ENCODE measurements at places on chromosomes 3 and 15. TPM values are rescaled to one million over a fixed set of nuclear protein-coding genes. Genes with fewer than 3 reads are reported as not detected.

The ACVR2B gene
- total RNA-seq = 105 TPM

The SNRPA1 gene
- total RNA-seq = 145 TPM

The COLQ gene
- 0.61 TPM for total RNA-seq

The CAPN7 gene
- total RNA-seq = 26.1 TPM

The TNFSF10 gene
- total RNA-seq = not detected

The ISLR2 gene
- total RNA-seq = 0.09 TPM

The GRAMD2A gene
- 1.3 TPM for total RNA-seq

The IQCF6 gene
- not detected for total RNA-seq

The NCK1 gene
- total RNA-seq = 27.5 TPM

GRCh38 chr15:32993285-32993684 is 201.2 kb downstream of the FMN1 start:
- no peak for DNase-seq

DNA sequence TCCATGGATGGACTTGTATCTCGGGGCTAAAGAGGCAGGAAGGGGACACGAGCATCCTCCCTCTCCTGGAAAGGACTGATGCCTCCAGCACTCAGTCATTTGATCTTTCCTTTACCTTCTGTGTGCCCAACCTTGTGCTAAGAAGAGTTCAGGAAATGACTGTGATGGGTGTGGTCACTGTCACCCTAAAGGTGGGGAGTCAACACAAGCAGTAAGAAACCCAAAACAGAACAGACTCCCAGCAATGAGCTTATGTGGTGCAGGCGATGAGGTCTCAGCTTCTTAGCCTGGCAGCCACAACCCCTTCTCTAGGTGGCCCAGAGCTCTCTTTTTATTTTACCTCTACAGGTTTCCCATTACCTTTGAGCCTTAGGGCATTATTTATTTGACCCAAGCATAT is 3.8 kb downstream of the MPI start:
- DNase-seq = no peak

- no peak for DNase-seq
Observed at GRCh38 chr3:11900824-11901223, 54.1 kb upstream of the TAMM41 start.

DNA sequence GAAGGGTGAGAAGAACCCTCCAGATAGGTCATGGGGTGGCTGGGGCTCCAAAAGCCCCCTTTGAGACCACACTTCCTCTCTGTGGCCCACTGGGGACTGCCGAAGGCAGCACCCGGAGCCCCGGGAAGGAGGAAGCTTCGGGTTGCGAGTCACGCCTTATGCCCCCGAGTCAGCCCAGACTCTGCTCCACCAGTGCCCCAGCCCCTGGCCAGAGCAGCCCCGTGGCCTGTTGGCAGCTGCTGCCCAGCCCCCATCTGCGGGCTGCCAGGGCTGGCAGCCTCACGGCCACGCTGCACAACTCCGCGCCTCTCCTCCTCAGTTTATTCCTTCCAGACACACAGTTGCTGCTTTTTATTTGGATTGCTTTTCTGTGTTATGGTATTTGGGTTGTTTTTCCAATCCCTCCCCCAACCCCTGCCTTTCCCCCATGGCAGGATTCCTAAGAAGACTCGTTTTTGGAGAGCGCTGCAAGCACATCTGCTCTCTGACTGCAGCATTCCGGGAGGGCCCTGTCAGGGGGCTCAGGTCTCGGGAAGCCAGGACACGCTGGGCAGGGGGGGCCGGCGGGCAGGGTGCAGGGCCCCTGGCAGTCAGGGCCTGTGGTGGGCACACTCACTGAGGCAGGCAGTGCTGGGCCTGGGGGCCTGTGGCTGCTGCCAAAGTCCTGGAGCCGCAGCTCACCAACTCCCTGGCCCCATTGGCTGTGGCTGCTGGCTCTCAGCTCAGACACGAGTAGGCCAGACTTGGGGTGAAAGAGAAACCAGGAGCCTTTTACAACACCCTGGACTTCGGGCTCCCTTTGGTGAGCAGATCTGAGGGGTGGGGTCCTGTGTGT is 20.2 kb downstream of the MAGEF1 start:
- DNase-seq = no peak

GRCh38 chr3:126512026-126512425 is 5.5 kb downstream of the UROC1 start:
- DNase-seq = no peak

- no peak for DNase-seq
Observed at GRCh38 chr15:48091522-48091921, 29.3 kb upstream of the SLC24A5 start.

GRCh38 chr3:15884132-15884531 is 86.4 kb upstream of the ANKRD28 start:
- no peak for DNase-seq

DNA sequence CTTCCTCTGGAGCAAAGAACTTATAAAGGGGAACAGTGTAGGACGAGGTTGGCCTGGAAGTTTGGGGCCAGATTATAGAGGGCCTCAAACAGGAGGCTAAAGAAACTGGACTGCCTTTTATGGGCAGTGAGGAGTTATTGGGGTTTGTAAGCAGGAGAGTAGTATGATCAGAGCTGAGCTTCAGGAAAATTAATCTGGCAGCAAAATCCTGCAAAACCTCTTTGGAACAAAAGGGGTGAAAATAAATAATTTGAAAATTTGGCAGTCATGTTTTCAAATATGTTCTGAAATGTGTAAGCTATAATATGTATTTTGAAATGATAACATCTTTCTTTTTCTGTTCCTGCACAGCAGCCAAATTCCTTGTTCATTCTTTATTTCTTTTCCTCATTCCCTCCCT is 164.9 kb downstream of the THSD4 start:
- DNase-seq = no peak

DNA sequence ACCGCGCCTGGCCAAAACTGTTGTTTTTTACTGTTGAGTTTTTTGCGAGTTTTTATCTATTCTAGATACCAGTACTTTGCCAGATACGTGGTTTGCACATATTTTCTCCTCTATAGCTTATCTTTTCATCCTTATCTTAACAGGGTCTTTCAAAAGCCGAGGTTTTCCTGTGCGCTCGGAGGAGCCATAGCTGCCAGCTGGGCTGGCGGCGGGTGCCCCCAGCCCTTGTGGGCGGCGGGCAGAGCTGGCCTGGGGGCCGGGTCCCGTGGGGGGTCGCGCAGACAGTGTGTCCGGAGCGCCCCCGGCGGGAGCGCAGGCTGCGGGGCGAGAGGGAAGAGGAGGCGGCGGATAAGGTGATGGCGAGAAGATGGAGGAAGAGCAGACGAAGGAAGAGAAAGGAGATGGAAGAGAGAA is 11.1 kb upstream of the EIF4A2 start:
- peak; percentile 36 for DNase-seq

DNA sequence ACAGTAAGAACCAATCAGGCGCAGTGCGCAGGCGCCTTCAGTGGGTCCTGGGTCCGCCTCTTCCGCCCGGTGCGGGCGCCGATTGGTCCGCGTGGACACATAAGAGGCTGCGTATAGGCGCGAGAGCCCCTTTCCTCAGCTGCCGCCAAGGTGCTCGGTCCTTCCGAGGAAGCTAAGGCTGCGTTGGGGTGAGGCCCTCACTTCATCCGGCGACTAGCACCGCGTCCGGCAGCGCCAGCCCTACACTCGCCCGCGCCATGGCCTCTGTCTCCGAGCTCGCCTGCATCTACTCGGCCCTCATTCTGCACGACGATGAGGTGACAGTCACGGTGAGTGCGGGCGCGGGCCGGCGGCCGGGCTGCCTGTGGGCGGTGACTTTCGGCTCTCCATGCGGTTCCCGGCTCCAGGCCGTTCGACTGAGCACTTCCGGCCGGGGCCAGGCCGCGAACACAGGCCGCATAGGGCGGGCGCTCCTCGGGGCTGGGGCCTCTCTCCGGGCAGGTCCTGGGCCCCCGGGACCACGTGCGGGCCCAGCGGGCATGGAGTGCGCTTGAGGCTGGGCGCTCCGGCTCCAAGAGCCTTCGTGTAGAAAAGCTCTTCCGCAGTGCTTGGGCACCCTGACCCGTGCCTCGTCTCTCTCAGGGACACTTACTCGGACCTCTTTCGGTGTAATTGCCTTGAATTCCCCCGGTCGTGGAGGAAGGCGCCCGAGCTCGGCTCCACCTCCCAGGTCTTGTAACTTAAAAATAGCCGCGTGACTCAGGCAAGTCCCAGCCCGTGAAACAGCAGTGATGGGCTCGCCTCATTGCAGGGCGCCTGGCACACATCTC is at the start of gene RPLP1:
Gene RPLP1 (plus strand): TSS at position 127 of the 830 bp plus-strand sequence. CDS start 131 bp downstream, at position 258.
- DNase-seq = peak; percentile 94

- no peak for DNase-seq
Observed at GRCh38 chr15:54789376-54789775, 407.4 kb downstream of the RSL24D1 start.

DNA sequence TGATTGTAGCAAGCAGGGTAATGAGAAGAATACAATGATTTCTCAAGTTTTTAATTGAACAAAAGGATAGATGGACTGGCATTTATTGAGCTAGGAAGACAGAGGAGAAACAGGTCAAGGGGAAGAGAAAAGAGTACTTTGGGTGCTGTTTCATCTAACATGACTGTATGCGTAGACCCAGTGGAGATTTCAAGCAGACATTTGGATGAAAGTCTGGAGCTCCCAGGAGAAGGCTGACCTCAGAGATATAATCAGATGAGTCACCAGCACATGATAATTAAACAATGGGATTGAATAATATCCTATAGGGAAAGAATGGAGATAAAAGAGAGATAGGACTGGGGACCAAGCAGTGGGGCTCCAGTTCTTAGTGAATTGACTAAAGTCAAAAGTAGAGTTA is 194.9 kb downstream of the ARRDC4 start:
- no peak for DNase-seq

- no peak for DNase-seq
Observed at GRCh38 chr3:117844676-117845075, 1135.1 kb downstream of the TUSC7 start.

DNA sequence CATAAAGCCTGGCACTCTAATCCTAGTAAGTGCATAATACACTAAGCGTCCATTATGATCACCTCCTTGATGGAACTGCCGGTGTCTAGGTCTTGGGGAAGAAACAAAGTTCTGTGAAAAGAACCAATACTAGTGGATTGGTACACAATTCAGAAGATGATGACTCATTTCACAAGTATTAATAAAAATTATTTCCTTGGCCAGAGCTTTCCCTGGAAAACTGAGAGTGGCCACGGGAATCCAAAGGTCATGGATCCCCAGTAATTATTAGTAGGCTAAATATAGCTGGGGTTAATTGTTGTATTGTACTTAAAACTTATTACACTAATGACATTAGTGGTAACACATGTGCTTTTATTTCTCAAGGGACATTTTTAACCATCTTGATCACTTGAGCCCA is 808.0 kb upstream of the NR2F2 start:
- DNase-seq = no peak

DNA sequence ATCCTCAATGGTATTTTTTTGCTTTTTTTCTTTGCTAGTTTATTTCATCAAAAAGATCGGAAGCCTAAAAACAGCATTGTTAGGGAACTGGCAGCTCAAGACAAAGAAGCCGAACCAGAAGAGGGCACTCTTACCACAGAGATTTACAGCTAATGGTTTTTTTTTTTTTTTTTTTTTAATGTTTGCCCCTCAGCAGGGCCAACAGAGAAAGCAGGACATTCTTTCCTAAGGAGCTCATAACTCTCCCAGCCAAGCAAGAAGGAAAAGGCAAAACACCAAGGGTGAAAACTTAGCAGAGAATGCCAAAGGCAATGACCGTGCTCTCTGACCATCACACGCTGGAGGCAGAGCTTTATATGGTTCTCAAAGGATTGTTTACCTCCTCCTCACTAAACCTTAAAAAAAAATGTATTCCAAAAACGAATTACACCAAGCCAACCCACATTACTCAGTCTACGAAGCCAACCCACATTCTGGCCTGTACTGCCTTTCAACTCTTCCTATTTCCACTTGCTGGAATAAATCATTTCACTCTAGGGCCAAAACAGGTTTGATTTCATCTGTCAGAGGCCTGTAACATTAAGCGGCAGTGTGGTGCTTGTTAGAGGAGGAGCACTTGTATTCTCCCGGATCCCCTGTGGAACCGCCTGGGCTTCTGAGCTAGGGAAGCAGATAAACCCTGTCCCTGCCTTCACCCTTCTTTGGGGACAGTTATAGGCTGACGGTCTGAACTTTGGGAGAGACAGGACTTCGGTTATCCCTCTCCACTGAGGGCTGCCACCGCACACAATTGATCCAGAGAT is 35.6 kb upstream of the GYG1 start:
- DNase-seq = no peak

GRCh38 chr3:196975349-196975748 is 6.7 kb upstream of the PIGZ start:
- no peak for DNase-seq

GRCh38 chr3:52511509-52511908 is 16.4 kb downstream of the STAB1 start:
- no peak for DNase-seq

DNA sequence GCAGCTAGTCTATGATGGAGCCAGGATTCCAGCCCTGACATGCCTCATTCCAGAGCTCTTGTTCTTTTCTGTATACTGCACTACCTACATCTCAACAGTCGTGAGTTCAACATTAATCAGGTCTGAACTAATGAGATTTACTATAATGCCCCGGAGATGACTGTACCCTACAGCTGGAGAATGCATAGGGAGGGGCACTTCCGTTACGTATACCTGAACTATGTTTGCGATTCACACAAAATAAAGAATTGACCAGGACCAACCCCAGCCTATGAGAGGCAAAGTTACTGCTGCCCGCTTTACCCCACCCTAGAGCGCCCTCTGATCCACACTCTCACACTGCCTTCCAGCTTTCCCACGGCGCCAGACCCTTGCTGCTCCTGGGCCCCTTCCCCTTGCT is 97.0 kb downstream of the IGF2BP2 start:
- DNase-seq = no peak

GRCh38 chr15:72845981-72846383 is 62.4 kb upstream of the ADPGK start:
- no peak for DNase-seq

Measured in H9 (cell line).